ENCODE measurements at places on chromosomes 12 and 14. TPM values are rescaled to one million over a fixed set of nuclear protein-coding genes. Genes with fewer than 3 reads are reported as not detected.

The KRT79 gene
- total RNA-seq: not detected

The DEPDC4 gene
- total RNA-seq: 3.6 TPM

The LRP6 gene
- 4.1 TPM for total RNA-seq

The FERMT2 gene
- total RNA-seq: 3.0 TPM

The TAS2R30 gene
- 1.6 TPM for total RNA-seq

The CLEC4D gene
- not detected for total RNA-seq

The LIN7A gene
- not detected for total RNA-seq
